ENCODE measurements at places on chromosomes 5 and 9. TPM values are rescaled to one million over a fixed set of nuclear protein-coding genes. Genes with fewer than 3 reads are reported as not detected.
A peak's percentile ranks its signal among the peaks of the same experiment; 100 is the strongest.

GRCh38 chr9:8960254-8960653, 1160.7 kb upstream of the DMAC1 start:
- no peak for DNase-seq

GRCh38 chr5:172541773-172542136, 87.4 kb upstream of the SH3PXD2B start:
- DNase-seq: no peak

HOMER1 gene
- 57.9 TPM for total RNA-seq

DNA sequence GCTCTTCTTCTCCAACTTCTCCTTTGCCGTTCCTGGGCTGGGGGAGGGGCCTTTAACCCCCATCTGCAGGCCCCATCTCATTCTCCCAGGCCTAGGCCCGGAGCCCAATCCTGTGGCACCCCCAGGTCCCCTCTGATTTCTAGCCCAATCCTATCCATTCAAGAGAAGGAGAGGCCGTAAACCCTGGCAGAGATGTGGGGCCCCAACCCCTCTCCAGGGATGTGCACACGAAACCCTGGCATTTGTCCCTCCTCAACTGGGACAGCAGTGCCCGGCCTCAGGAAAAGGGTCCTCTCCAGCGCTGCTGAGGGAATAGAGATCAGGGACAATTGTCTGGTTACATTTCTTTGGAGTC, 24.2 kb upstream of the ADAMTS2 start:
- no peak for DNase-seq

GRCh38 chr5:139847091-139847490, 51.5 kb downstream of the PSD2 start:
- no peak for DNase-seq

DNA sequence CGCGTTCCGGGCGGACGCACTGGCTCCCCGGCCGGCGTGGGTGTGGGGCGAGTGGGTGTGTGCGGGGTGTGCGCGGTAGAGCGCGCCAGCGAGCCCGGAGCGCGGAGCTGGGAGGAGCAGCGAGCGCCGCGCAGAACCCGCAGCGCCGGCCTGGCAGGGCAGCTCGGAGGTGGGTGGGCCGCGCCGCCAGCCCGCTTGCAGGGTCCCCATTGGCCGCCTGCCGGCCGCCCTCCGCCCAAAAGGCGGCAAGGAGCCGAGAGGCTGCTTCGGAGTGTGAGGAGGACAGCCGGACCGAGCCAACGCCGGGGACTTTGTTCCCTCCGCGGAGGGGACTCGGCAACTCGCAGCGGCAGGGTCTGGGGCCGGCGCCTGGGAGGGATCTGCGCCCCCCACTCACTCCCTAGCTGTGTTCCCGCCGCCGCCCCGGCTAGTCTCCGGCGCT, at the start of gene DAPK1:
TSS of gene DAPK1 (plus strand) at position 264 of the 442 bp plus-strand sequence. CDS start 1,211 bp downstream, outside the sequence.
- DNase-seq: peak; percentile 86

GRCh38 chr9:35996358-35996970, 38.5 kb upstream of the OR2S2 start:
- peak; percentile 17 for DNase-seq

SARDH gene
- 7.3 TPM for total RNA-seq

DNA sequence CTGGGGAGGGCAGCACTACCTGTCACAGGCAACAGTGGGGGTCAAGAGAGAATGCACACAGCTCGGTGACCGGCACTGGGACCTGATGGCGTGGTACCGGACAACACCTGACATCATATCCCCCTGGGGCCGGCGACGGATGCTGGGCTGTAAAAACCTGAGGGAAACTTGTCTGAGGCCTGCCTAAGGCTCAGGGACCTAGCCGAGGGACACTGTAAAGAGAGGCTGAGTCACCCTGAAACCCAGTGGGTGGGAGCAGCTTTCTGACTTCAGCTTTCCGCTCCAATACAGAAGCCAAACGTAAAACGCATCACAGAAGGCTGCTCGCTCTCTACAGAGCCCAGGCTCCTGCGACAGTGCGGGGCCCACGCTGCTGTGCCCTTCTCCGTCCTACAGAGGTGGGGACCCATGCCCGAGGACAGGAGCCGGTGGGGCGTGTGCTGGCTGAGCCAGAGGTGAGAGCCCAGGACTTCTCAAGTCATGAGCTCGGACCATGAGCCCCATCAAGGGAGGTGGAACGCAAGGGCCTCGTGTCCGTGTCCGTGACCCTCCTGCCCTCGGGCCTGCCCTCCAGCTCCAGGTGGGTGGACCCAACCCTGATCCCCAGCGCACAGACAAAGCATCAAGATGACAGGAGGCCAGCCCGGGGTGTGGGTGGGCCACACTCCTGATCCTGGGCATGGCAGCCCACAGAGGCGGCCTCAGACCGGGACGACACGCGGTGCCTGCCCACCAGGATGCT, 5.3 kb downstream of the RALGDS start:
- no peak for DNase-seq

- no peak for DNase-seq
Measured at GRCh38 chr9:109967651-109968642, 187.9 kb downstream of the PALM2AKAP2 start.

GLT6D1 gene
- 1.3 TPM for total RNA-seq

GABRA1 gene
- 17.3 TPM for total RNA-seq

DNA sequence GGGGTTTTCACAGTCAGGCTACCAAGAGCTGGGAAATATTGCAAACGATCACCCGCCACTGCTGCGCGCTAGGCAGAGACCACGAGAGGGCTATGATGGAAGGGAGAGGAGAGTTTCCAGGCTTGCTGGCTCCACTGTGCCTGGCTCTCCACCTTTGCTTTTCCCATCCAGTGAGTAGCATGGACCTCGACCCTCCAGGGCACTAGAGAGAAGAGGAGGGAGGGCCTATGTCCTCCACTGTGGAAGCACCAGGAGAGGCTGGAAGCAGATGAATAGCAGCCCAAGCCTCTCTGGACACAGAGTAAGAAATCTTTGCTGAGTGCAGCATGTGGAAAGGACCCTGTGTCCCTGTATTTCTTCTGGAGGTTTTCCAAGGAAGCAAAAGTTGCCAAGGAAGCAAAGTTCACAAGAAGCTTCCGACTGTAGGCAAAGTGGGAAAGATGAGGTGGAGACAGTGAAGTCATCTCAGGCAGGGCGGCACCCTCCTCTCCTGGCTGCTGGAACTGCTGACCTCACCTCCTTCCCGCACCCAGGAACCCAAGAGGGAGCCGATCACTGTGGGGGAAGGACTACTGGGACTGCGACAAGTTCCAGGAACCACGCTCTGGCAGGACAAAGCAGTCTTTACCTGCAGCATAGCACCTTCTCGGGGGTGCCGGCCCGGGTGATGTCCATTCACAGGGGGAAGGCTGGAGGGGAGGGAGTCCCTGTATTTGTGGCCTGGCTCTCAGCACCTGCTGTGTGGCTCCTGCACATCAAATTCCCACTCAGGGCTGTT, 79.6 kb downstream of the CSNK1A1 start:
- no peak for DNase-seq

PPIC gene
- 9.0 TPM for total RNA-seq

TEX48 gene
- not detected for total RNA-seq

GRCh38 chr9:109256336-109256735, 64.5 kb downstream of the EPB41L4B start:
- DNase-seq: no peak

GRCh38 chr9:128643519-128644300, 12.9 kb downstream of the DYNC2I2 start:
- DNase-seq: no peak

DNA sequence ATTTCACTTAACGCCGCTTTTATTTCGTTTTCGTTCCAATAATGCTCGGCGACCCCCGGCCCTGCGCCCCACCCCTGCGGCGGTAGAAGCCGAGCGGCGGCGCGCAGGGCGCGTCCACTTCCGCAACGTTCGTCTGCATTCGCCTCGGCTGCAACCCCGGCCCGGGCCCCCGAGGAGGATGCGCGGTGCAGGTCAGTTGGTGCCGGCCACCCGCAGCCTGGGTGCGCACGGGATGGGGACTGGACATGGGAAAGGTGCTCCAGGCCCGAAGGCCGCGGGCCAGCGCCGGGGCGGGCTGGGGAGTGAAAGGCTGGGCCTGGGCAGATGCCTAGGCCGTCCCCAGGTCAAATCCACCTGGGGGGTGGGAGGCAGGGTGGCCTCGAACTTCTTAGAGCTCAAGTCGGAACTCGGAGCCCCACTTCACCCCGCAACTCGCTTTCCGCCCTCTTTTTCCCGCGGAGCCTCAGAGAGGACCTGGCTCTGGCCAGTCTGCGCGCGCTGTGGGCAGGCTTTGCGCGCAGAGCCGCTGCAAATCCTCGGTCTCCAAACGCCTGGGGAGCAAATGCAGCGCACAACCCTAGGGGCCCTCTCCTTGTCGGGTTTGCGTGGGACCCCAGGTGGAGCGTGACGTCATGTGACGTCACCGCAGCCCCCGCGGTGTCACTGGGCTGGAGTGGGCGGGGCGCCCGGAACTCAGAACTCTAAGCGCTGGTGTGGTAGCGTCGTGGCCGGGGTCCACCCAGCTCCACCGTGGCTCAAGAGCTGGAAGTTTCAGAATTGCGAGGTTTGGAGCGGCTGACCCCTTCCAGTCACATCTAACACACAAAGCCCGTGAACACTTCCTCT, 3.3 kb downstream of the TLX3 start:
- DNase-seq: no peak

DNA sequence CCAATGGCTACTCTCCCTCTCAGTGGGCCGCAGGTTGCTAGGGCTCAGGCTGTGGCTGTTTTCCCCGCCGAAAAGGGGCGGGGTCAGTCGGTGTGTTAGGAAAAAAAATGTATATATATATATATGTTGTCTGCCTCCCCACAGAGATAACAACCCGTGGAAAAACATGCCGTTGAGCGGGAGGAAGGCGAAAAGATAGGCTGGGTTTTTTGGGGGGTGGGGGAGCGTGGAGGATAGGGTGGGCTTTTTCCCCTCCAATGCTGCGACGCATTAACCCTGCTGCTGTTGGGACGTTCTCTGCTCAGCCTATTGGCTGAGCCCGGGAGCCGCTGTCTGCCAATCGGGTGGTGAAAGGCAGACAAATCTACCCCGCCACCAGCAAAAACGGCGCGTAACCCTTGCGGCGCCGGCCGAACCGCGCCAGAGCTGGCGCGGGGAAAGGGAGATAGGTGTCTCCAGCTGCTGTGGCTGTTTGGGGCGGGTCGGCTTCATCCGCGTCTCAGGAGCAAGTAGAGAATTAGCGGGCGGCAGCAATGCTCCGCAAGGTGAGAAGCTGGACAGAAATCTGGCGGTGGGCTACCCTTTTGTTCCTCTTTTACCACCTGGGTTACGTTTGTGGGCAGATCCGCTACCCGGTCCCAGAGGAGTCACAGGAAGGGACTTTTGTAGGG, at the start of gene PCDHGC4:
TSS of gene PCDHGC4 (plus strand) at position 390 of the 671 bp plus-strand sequence. CDS start at position 534, 144 bp downstream.
- DNase-seq: peak; percentile 84

DNA sequence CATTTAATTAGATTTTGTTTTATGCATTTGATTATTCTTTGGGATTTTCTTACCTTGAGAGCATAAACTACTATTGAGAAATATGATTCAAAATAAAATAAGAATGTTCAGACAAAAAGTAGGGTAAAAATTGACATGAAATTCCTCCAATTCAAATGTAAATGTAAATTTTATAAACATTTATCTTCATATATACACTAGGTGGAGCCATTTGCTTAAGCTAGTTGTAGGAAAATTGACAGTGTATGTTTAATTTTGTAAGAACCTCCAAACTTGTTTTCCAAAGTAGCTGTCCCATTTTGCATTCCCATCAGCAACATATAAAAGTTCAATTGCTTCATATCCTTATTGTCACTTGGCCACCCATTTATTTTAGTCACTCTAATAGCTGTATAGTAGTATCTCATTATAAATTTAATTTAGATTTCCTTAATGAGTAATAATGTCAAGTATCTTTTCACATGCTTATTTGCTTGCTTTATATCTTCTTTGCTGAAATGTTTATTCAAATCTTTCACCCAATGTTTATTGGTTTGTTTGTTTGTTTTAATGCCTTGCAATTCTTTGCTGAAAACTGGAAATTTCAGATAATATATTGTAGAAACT, 37.6 kb upstream of the SLCO6A1 start:
- DNase-seq: no peak

DNA sequence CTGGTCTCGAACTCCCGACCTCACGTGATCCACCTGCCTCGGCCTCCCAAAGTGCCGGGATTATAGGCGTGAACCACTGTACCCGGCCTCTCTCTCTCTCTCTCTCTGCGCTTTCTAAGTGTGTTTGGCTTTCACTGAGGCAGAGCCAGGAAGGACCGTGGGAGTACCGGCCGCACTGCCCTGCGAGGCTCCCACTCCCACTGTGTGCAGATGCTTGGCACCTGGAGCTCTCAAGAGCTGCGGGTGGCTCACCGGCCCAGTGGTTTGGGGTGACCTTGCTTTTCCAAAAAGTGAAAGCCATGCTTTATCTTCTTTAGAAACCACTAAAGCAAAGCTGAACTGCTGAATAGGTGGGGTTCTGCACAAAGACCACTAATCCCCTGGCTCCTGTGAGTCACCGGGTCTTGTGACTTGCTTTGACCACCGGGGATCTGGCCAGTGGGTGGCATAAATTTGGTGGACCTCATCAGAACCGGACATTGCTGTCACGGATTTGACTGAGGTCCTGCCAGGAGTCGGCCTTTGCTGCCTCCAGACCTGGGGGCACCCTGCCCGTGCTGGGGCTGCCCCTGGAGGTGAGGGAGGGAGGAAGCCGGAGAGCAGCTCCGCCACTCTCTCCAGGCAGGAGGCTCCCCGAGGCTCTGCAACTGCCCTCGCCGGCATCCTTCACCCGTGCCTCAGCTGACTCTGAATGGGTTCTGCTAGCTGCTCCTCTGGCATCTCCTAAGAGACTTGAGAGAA, 228.9 kb downstream of the FANCC start:
- DNase-seq: no peak

PDE6A gene
- not detected for total RNA-seq

DNA sequence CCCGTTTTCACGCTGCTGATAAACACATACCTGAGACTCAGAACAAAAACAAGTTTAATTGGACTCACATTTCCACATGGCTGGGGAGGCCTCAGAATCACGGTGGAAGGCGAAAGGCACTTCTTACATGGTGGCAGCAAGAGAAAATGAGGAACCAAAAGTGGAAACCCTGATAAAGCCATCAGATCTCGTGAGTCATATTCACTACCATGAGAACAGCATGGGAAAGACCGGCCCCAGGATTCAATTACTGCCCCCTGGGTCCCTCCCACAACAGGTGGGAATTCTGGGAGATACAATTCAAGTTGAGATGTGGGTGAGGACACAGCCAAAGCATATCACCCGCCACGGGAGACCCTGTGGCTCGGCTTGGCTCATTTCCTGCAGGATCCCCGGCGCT, 20.2 kb downstream of the EXD3 start:
- no peak for DNase-seq

GRCh38 chr9:94913550-94913949, 187.1 kb downstream of the AOPEP start:
- no peak for DNase-seq

DNA sequence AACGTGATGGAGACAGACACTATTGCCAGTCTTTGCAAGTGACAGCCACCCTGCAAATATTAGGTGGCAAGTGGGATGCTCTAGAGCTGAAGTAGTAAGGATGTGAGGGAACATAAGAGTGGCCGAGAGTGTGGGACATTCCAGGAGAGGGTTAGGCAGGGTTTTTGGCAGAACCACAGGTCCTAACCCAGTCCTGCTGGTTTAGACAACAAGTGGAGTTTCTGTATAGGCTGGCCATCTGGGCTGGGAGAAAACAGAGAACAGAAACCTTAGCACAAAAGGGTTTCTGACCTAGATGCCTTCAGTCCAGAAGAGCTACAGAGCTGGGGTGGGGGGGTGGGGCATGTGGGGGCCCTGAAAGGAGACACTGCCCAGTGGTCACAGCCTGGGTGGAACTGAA, 107.4 kb downstream of the TMEM174 start:
- DNase-seq: no peak

FAM153A gene
- not detected for total RNA-seq

All from H1 (cell line).